ENCODE measurements at places on chromosomes 5 and 9. TPM values are rescaled to one million over a fixed set of nuclear protein-coding genes. Genes with fewer than 3 reads are reported as not detected.

C7 gene
- total RNA-seq = 0.83 TPM

ZNF169 gene
- total RNA-seq = 5.0 TPM

FAM221B gene
- total RNA-seq = not detected

FBN2 gene
- total RNA-seq = 78.2 TPM

QRFP gene
- not detected for total RNA-seq

CLK4 gene
- total RNA-seq = 21.3 TPM

LHX6 gene
- total RNA-seq = not detected
